ENCODE measurements at places on chromosomes 11 and 22.

- DNase-seq: no peak
These were observed 9.4 kb upstream of the SOX6 start for GRCh38 chr11:16365581-16366228.

DNA sequence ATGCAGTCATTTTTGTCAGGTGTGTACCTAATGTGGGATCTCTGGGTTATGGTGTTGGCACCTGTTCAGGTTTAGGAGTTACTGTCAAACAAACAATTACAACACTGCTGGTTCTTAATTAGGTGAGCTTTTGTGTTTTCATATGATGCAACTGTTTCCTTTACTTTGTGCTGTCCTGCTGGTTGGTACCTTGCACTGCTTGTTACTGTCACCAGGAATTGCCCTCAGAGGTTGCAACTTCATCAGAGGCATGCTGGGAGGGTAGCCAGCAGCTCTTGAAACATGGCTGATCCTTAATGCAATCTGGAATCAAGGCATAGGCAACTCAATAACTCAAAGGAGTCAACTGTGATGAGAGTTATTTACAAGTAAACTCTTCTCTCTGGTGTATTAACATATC lies 400.3 kb downstream of the MIAT start:
- no peak for DNase-seq

GRCh38 chr22:24758164-24758799 lies 16.2 kb downstream of the PIWIL3 start:
- peak; percentile 23 for DNase-seq

- DNase-seq: no peak
These were observed 1.3 kb downstream of the PRPF19 start for GRCh38 chr11:60905047-60905446.

- DNase-seq: no peak
These were observed 117.3 kb downstream of the CYP2R1 start for GRCh38 chr11:14774721-14775120.

DNA sequence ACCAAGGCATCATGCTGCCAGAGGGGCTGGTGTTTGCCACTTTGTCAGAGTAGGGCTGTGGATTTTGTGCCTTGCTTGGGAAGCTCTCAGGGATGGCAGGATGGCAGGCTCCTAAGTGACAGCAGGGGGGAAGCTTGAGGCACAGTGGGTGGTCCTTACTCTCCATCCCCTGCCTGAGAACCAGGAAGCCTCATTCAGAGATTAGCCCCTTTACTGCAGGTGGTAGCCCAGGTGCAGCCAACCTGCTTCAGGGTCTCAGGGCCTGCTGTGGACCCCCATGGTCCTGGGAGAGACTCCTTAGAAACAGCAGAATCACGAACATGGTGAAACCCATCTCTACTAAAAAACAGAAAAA lies 8.9 kb upstream of the ST3GAL4 start:
- no peak for DNase-seq

DNA sequence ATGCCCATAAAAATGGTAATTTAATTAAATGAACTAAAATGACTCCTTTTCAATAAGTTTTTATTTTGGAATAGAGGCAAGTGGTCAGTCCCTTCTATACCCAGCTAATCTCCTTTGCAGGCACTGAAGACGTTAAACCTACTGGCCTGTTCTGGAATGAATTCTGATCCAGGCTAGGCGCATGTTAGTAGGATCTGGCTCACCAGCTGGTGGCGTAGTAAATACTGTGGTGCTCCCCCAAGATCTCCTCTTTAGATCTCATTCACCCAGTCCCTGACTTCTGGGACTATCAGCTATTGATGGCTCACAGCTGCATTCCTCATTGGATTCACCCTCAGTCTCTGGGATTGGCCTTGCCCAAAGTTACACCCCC lies 173.7 kb upstream of the DDI1 start:
- no peak for DNase-seq

DNA sequence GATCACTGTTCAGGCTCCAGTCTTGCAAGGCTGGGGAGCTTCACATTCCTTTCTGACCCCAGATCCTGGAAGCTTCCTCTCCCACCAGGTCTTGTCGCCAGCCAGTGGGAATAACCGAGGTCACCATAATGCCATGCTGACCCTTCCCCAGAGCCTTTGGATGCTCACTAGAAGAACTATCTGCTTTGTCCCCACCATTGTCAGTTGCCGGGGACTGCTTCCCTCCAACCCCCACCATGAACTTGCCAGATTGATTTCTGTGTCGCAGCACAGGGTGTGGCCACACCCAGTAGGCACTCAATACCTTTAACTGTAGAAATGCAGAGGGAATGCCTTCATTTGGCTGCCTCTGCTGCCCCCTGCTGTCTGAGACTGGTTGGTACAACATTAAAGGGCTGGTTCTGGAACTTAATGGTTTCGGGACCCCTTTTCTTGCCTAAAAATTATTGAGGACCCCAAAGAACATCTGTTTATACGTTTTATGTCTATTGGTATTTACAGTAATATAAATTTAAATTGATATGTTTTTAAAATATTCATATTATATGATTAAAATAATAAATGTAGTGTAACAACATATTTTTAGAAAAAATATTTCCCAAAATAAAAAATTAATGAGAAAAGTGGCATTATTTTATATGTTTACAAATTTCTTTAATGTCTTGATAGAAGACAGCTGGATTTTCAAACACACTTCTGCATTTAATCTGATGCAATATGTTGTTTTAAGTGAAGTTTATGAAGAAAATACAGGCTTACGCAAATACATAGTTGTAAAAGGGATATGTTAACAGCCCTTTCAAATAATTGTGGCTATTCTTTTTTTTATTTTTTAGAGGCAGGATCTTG lies 6.7 kb upstream of the GDPD5 start:
- DNase-seq: peak; percentile 79

DNA sequence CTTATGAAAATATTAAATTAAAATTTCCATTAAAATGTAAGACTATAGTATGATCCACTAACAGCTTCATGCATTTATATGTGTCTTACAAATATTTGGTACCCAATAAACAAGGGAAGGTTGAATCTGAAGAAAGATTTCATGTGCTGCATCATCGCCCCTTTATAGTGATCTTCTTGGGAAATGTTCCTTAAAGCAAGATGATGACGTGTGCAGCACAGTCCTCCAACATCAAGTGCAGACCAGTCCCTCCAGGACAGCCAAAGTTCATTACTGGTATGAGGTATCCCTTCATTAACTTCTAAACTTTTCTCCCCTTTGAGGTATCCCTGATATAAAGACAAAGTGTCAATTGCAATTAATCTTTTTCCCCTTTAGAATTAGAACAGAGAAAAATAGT lies 567.0 kb downstream of the METTL15 start:
- DNase-seq: no peak

- DNase-seq: no peak
These were observed 52.5 kb downstream of the C22orf31 start for GRCh38 chr22:29009148-29009547.

- DNase-seq: no peak
These were observed 941.6 kb upstream of the CHORDC1 start for GRCh38 chr11:91164452-91164822.

DNA sequence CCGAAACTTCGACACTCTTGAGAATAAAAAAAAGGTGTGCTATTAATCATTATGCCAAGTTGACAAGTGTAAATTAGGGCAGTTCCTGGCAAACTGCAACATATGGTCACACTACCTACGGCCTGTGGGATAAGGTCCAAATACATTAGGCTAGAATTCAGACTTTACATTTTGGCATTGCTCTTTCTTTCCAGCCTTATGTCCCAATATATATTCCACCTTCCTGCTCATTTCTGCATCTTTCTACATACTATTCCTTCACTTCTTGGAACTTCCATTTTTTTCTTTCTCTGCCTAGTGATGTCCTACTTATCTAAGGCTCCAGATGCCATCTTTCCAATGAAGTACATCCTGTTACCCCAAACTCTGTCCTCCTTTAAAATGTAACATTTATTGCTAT lies 577.2 kb downstream of the LRRC4C start:
- DNase-seq: no peak

- no peak for DNase-seq
These were observed 112.8 kb downstream of the LARGE1 start for GRCh38 chr22:33807470-33807869.

GRCh38 chr11:95486466-95486865 lies 255.5 kb upstream of the SESN3 start:
- no peak for DNase-seq

- DNase-seq: no peak
These were observed 11.2 kb upstream of the SYT8 start for GRCh38 chr11:1823376-1824220.

DNA sequence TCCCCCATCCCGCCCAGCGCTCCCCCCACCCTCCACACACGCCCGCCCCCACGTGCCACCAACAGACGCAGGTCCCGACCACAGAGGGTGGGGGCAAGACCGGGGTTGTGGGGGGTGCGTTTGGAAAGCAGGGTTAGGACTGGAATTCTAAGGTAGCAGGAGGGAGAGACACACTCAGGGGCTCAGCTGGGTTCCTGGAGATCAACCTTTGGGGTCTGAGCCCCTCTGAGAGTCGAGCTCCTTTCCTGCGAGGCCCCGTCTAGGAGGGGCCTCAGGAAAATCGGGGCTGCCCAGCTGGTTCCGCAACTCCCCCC lies 429 bp downstream of the PGGHG start:
- DNase-seq: no peak

- no peak for DNase-seq
These were observed 132.7 kb upstream of the DDI1 start for GRCh38 chr11:103903621-103904323.

- DNase-seq: no peak
These were observed 9.2 kb upstream of the MICALL1 start for GRCh38 chr22:37896939-37897338.

DNA sequence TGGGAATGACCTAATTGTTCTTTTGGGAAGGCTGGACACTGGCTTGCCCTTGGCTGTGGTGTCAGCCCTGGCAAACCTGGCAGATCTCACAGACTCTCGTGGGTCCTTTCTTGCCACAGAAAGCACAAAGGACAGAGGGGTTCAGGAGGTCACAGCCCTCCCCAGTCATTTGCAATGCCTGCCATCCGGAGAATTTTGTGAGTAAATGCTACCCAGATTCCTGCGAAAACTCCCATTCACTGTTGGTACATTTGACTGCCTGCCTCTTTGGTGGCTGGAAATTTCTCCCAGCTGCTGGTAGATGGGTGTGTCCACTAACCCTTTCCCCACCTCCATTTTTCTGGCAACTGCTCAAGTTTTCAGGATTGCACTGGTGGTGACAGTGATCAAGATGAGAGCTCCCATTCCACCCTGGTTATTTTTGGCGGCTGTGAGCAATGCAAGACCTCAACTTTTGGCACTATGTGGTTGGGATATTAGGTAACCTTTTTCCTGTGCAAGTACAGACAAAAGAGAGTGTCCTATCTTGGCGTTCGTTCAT lies 155.7 kb downstream of the NAV2 start:
- DNase-seq: no peak

DNA sequence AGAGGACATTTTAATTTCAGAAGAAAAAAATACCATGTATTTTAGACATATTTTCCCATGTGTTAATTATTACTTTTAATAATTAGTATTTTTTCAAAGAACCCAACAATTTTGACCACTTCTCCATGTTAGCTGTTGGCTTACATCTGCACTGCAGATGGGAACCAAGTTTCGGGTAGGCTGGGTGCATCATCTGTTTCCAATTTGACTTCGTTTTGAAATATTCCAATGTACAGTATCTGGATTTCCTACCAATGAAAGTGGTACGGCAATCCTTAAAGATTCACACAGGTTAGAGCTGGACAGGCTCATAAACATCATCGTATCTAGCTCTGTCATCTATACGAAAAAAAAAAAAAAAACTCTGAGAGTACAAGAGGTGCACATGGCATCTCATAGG lies 670.2 kb downstream of the OPCML start:
- no peak for DNase-seq

- no peak for DNase-seq
These were observed 27.7 kb downstream of the RTN4R start for GRCh38 chr22:20240447-20240764.

DNA sequence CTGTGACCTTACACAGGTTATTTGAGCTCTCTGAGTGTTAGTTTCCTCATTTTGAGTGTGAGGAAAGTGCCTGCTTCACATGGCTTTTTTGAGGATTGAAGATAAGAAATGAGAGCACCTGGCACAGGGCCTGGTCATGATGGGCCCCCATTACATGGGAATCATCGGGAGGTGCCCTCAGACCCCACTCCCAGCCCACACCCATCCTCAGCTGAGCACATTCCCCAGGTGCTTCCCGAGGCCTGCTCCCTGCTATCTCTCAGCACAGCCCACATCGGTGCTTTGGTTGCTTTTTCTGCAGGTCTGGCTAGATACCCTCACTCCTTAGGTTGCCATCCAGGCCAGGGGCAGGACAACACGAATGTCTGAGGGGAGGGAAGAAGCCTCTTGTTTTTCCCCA lies 16.6 kb downstream of the DGAT2 start:
- DNase-seq: no peak

DNA sequence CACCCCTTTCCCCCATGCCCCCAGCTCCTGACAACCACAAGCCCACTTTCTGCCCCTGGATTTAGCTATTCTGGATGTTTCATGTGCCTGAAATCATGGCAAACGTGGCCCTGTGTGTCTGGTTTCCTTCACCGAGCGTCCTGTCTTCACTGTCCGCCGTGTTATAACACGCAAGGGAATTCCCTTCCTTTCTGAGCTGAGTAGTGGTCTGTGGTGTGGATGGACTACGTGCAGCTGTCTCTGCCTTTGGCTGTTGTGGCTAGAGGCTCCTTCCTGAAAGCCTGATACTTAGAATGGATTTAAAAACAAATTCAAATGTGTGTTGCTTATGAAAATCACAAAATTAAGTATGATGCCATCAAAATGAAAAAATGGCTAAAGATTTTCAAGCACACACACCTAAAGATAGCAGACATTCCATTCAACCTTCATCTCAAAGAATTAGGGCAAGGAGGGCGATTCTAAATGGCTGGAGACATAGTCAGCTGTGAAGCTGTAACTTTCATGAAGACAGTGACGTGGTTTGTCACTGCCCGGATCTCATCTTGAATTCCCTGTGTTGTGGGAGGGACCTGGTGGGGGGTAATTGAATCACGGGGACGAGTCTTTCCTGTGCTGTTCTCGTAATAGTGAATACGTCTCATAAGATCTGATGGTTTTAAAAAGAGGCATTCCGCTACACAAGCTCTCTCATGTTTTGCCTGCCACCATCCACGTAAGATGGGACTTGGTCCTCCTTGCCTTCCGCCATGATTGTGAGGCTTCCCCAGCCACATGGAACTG lies 30.5 kb downstream of the KCNQ1 start:
- no peak for DNase-seq

- DNase-seq: no peak
These were observed 70.8 kb upstream of the MYOD1 start for GRCh38 chr11:17648528-17648927.

GRCh38 chr11:74546752-74547151 lies 45.6 kb upstream of the POLD3 start:
- no peak for DNase-seq

DNA sequence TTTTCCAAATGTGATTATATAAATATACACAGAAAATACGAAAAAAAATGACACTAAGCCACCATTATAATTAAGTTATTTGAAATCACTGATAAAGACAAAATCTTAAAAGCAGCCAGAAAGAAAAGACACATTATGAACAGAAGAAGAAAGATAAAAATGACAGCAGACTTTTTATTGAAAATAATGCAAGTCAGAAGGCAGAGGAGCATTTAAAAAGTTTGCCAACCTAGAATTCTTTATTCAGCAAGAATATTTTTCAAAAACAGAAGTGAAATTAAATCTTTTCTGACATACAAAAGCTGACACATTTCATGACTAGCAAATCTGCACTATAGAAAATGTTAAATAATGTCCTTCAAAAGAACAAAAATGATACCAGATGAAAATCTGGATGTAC lies 77.8 kb downstream of the CD82 start:
- DNase-seq: no peak
